ENCODE measurements at places on chromosomes 4 and X.

GRCh38 chr4:17535242-17535641 lies 20.3 kb downstream of the CLRN2 start:
- no peak for DNase-seq

- no peak for DNase-seq
Measured at GRCh38 chr4:186805020-186805820, 81.6 kb upstream of the FAT1 start.

- peak; percentile 62 for DNase-seq
Measured at GRCh38 chr4:37715889-37716402, 29.8 kb upstream of the RELL1 start.

DNA sequence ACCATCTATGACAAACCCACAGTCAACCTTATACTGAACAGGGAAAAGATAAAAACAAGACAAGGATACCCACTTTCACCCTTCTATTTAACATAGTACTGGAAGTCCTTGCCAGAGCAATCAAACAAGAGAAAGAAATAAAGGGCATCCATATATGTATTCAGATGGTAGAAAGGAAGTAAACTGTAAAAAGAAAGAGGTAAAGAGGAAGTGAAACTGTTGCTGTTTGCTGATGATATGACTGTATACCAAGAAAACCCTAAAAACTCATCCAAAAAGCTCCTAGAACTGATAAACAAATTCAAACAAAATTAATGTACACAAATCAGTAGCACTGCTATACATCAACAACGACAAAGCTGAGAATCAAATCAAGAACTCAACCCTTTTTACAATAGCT lies 538.7 kb upstream of the PABPC4L start:
- DNase-seq = no peak

GRCh38 chrX:106959901-106960300 lies 39.7 kb downstream of the CLDN2 start:
- peak; percentile 43 for DNase-seq

GRCh38 chr4:189202182-189202868 lies 738.3 kb upstream of the FRG1 start:
- DNase-seq = peak; percentile 77

GRCh38 chr4:20272411-20272872 lies 20.7 kb downstream of the SLIT2 start:
- DNase-seq = peak; percentile 82

- no peak for DNase-seq
Measured at GRCh38 chr4:88999392-88999930, 57.5 kb downstream of the FAM13A start.

DNA sequence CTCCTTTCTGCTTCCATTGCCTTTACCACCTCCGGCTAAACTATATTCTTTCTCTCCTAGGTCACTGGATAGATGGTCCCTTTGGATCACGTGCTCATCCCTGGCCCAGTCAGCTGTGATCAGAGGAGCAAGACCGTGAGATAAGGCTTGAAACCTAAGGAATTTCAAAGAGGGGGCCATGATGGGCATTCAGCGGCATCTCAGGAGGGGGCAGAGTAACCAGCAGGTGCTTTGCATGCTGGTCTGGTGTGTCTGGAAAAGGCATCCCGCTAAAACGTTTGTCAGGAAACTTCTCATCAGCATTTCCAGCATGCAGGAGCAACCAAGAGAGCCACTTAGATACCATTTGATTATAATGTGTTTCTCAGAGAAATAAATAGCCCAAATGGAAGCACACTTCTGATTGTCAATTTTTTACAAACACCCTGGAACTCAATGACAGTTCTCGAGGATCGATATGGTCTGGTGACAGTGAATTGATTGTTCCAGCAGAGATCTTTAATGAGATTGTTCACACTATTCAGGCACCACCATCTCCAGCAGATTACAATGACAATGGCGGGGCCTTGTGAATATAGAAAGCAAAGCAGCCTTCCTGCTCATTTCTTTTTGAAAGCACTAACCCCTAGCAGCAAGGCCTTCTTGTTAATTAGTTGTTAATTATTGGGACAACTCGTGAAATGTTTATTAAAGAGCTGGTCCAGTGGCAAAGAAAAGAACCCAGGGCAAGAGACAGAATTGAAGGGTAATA lies 327.1 kb downstream of the PTTG2 start:
- no peak for DNase-seq

DNA sequence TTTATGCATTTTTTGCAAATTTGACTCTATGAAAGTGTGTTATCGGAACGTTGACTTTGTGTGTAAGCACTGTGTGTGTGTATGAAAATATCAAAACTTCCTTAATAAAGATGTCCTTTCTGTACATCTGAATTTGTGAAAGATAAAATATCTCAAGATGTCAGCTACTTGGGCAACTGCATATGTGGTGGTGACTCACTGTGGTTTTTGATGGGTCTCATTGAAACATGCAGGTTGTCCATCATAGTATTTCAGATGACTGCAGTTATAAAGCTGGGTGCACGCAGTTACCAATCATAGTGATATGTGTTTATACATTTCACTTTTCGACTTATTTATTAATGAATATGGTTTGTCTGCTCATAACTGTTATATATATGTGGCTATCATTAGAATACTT lies 19.7 kb upstream of the BBS12 start:
- DNase-seq = no peak

DNA sequence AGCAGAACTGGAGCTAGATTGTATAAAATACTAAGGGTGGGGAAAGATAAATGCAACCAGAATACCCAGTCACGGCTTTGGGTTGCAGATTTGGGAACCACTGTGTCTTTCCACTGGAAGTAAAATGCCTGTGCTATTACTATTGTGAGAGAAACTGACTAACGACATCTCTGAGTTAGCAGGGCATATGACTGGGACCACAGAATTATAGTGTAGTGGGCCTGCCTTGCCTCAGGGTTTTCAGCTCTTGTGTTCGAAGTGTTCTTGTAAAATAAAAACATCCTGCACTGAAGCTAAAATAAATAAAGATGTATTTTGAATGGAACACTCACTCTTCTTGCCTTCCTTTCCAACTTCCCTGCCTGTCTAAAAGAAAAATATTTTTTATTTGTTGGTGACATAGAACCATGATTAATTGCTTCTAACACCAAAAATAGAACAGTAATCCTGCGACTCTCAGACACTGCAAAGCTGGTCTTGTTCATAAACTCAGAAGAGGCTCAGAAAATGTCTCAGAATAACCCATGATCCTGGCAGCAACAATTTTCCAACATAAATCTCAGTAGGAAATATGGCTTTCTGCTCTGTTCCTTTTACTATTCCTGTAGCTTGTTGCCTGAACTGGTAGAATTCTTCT lies 104.2 kb downstream of the FAM47B start:
- DNase-seq = peak; percentile 8

DNA sequence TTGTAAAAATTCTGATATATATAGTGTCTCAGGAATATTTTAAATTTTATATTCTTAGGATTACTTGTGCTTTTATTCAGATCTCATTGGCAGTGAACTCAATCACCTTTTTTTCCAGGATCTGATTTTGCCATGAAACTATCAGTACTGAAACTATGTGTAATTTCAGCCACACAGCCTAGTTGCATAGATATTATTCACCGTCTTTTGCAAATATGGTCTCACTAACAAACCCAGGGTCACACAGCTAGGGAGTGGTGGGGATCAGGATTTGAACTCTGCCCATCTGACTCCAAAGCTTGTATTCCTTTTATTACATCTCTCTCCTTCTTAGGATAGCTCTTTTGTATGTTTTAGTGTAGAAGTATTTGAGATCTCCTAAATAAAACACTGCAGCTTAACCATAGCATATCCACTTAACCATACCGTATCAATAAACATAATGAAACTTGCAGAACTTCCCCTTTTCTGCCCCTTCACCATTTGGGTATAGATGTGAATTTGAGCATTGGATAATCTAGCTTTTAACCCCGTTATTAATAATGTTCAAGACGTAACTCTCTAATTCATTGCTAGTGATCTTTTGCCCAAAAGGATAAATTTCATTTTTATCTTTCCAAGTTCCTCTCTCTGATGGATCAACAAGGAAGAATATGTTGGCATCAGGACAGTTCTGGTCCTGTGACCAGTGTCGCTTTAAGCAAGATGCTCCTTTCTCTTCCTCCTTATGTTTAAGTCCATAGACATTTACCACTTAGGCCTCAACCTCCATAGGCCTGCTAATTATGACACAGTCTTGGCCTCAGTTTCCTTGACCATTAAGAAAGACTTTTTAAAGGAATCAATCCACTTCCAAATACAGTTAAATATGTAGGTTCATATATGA lies 74.6 kb downstream of the RAPGEF2 start:
- DNase-seq = no peak

DNA sequence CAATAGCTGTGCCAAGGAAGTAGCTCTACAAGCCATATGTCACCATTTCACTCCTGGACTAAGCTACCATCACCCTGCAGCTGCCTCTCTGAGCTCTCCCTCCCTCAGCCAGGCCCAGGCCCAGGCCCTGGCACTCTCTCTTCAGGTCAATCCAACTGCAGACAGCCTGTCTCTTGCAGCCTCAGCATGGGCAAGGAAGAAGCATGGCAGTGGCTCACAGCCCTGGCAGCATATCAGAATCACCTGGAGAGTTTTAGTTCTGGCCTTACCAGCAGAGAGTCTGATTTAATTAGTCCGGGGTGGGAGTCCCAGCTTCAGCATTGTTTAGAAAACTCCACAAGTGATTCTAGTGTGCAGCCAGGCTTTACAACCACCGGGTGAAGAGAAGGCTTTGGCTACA lies 31.5 kb downstream of the NALF2 start:
- no peak for DNase-seq

GRCh38 chr4:25926462-25926861 lies 12.4 kb downstream of the SMIM20 start:
- no peak for DNase-seq

GRCh38 chrX:131308980-131309379 lies 19.9 kb upstream of the IGSF1 start:
- no peak for DNase-seq

- DNase-seq = no peak
Measured at GRCh38 chr4:56703378-56703777, 22.3 kb upstream of the HOPX start.

DNA sequence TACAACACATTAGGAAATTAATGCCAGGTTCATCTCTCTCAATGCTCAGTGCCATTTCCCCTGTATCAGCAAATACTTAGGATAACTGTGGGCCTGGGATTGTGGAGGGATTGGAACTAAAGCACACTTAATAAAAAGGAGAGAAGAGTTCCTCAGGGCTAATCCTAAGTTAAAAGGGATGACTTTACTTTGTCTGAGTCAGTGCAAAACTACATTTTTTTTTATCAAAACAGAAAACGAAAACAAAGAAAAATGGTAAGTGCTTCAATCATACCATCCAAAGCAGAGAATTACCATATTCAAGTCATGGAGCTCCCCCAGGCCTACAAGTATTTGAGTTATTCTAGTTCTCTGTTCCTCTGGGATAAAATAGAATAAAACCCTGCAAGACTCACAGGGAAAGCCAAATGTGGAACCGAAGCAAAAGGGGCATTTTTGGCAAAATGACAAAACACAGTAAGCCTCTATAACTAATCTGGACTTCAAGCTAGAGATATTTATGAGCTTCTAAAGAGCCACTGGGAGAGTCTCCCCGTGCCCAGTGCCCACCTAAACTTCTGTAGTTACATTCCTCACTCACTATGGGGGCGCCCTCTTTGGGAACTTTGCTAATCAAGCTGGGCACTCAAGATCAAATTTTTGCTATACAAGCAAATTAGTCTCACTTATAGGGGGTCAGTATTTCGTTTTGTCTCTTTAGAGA lies 53.4 kb downstream of the PALLD start:
- DNase-seq = no peak

GRCh38 chr4:71857713-71858451 lies 74.0 kb upstream of the GC start:
- no peak for DNase-seq

- DNase-seq = no peak
Measured at GRCh38 chr4:33316578-33316977, 2596.4 kb downstream of the PCDH7 start.

GRCh38 chr4:54359919-54360650 lies 131.0 kb downstream of the PDGFRA start:
- no peak for DNase-seq

DNA sequence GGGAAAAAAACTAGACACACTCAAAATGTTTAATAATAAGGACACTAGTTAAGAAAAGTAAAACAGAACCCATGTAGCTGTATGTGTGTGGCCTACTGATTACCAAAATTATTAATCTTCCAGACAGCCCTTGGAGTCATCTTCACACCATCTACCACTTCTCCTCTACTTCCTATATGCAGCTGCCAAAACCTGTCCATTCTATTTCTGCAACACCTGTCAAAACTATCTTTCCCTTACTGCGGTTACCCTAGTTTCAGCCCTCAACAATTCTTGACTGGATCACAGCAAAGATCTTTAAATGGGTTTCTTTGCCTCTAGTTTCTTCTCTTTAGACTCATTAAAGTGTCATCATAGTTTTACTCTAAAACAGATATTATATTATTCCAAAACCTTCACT lies 72.6 kb downstream of the GPR82 start:
- no peak for DNase-seq

DNA sequence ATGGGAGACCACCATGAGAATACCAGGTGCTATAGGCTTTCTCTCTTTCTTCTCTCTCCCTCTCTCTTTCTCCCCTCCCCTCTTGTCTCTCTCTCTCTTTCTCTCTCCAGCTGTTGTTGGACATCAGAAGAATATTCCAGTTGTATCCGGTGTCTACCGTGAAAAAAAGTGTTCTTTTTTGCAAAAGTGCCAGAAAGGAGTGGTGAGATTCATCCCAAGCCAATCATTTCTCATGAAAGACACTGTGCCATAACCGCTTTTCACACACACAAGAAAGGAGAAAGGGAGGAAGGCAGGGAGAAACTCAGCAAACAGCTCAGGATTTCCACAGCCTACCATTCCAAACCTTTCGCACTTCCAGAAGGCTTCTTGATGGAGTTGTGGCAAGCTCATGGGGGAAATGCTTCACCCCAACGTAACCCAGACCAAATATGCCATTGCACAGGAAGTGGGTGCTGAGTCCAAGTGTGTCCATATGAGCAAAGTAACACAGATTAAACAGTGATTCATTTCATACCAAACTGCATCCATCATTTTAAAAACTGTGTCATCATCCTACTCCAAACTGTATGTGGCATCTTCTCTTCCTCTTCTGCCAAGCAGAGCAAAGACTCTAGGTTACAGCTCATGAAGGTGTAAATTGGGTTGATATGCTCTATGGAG lies 224.0 kb downstream of the APBB2 start:
- peak; percentile 95 for DNase-seq

DNA sequence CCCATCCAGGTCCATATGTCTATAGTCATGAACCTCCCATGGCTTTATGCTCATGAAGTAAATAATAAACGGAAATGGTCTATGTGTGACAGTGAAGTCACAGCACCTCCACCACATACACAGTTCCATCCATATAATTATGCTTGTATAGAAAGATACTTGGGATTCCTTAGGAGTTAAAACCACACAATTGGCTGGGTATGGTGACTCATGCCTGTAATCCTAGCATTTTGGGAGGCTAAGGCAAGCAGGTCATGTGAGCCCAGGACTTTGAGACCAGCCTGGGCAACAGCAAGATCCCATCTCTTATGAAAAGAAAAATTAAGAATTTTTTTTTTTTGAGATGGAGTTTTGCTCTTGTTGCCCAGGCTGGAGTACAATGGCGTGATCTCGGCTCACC lies 55.6 kb upstream of the RBM47 start:
- peak; percentile 67 for DNase-seq

Data from fibroblast of villous mesenchyme (primary cell).